Progenitor cell of endocrine pancreas (in vitro differentiated cells): ENCODE measurements at places on chromosomes 6 and 20.

- DNase-seq: no peak
These were observed 531.2 kb downstream of the TFAP2B start for GRCh38 chr6:51349857-51350256.

- DNase-seq: no peak
These were observed 137.6 kb downstream of the MRPL14 start for GRCh38 chr6:43989581-43990146.

GRCh38 chr20:38000293-38000692, 33.0 kb downstream of the TTI1 start:
- no peak for DNase-seq

DNA sequence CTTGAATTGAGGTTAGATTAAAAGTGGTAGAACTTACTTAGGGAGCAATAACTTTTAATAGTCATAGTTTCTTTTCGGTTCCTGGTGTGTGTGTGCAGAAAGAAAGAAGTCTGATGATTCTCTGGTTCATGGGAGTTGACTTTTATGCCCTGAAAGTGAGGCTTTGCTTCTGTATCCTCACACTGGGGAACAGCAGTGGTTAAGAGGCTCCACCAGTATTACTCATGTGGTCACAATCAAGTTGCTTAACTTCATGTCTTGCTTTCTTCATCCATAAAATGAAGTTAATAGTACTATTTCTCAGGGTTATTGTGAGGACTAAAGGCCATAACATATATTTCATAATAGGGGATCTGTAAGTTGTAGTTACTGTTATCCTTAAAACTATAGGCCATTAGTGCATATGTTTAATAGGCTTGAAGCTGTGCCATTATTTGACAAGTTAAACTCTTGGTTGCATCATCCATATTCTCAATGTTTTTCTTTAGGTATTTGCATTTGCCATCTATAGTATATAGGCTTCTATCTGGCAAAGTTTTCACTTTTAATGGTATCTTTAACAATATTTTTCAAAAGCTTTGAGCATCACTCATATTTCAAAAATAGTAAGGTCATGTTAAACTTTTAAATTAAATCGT, 262.4 kb downstream of the PLCB1 start:
- no peak for DNase-seq

- no peak for DNase-seq
These were observed 7.9 kb upstream of the WFDC10A start for GRCh38 chr20:45621593-45621992.

DNA sequence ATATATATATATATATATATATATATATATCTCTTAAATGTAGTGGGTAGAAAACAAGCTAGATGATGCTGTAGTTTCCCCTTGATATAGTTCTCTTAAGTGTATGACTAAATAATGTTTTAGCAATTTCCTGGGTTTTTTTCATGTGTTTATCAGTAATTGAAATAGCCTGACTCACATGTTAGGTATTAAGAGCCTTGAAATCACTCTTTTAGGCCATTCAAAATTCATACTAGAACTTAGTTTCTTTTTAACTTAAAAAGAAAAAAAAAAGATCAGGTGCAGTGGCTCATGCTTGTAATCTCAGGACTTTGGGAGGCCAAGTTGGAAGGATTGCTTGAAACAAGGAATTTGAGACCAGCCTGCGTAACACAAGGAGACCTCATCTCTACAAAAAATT, 44.1 kb downstream of the NKX2-4 start:
- DNase-seq: no peak

DNA sequence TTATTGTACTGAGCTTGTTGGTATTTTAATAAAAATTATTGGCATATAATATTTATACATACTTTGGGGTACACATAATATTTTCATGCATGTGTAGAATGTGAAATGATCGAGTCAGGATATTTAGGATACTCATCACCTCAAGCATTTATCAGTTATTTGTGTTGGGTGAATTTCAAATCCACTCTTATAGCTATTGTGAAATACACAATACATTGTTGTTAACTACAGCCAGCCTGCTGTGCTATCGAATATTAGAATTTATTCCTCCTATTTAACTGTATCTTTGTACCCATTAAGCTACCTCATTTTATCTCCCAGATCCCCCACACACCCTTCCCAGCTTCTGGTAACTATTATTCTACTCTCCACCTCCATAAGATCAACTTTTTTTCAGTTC, 14.6 kb upstream of the MICB start:
- DNase-seq: no peak

DNA sequence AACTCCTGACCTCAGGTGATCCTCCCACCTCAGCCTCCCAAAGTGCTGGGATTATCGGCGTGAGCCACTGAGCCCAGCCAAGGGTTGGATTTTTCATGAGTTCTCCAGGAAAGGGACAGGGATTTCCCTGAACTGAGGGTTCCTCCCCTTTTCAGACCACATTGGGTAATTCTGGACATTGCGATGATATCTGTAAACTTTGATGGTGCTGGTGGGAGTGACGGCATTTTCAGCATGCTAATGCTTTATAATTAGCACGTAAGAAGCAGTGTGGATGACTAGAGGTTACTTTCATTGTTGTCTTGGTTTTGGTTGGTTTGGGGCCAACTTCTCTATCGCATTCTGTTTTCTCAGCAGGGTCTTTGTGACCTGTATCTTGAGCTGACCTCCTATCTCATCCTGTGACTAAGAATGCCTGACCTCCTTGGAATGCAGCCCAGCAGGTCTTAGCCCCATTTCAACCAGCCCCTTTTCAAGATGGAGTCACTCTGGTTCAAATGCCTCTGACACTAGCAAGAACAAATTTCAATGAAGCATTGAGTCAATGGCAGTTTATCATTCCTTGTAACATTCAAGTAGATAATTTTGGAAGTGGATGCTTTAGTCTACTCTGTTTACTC, 156.5 kb downstream of the TTLL2 start:
- no peak for DNase-seq
